ENCODE measurements at places on chromosomes 3 and 15. TPM values are rescaled to one million over a fixed set of nuclear protein-coding genes. Genes with fewer than 3 reads are reported as not detected.
A peak's percentile ranks its signal among the peaks of the same experiment; 100 is the strongest.

DNA sequence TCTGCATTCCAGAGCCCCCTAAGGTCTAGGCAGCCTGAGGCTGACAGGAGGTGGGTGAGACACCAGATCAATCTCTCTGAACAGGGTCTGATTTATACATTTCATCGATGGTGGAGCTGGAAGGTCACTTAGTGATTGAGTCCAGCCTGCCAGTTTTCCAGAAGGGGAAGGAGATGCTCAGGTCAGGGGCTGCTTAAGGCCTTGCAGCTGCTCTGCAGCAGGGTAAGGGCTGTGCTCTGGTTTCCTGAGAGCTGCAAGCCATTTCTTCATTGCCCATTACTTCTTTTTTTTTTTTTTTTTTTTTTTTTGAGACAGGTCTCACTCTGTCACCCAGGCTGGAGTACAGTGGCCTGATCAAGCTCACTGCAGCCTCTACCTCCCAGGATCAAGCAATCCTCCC lies 10.7 kb downstream of the TADA3 start:
- no peaks in the 10 kb centered on the region for H3K27me3 ChIP-seq
- H3K4me3 ChIP-seq: no peak overlapping the region
- peaks cover 3% of the 10 kb centered on the region for H3K4me1 ChIP-seq

DNA sequence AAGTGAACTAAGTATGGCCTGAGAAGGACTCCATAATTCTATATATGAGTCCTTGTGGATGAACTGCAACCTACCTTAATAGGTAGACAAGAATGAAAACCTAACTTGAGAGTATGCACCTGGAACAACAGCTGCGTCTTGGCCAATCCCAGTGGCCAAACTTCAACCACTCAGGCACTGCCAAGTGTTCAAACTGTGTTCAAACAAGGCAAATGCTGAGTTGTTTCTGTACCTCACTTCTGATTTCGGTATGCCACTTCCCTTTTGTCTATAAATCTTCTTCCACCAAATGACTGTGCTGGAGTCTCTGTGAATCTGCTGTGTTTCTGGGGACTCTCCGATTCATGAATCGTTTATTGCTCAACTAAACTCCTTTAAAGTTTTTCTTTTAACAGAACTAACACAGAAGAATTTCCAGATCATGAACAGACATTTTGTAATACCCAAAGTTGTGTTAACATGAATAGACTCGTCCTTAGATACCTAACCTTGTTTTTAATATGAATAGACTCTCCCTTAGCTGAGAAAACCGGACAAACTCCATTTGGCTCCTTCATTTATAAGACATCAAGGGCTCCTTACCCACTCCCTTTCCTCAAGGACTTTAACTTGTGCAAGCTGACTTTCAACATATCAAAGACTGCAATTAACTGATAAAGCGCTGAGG lies 4.1 kb downstream of the ZNF717 start:
- H3K27ac ChIP-seq: no peak overlapping the region
- H3K27me3 ChIP-seq: no peaks in the 10 kb centered on the region
- H3K36me3 ChIP-seq: peaks cover 29% of the 10 kb centered on the region
- no peak for DNase-seq
- no peak overlapping the region for H3K4me3 ChIP-seq
- H3K4me1 ChIP-seq: no peaks in the 10 kb centered on the region

DNA sequence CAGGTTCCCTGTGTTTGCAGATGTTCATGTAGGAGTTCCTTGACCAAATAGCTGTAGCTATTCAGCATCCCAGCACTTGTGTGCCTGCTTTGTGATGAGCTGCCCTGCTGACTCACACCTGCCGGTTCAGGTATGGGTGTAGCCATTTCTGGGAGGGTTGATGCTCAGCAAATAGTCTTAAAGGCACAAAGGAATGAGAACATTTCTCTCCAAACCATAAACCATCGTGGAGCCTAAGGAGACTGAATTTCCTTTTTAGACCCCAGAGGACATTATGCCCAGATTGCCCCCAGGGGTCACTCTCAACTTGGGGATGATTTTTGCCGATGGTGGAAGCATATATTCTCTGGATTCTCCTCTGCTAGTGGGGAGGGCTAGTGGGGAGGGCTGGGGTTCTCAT lies 80.6 kb downstream of the ADAMTSL3 start:
- no peak for DNase-seq
- no peak overlapping the region for H3K27ac ChIP-seq
- no peaks in the 10 kb centered on the region for H3K36me3 ChIP-seq
- H3K27me3 ChIP-seq: no peaks in the 10 kb centered on the region
- no peak overlapping the region for H3K4me3 ChIP-seq

The GNAT1 gene
- total RNA-seq: not detected

The MESP2 gene
- 0.28 TPM for total RNA-seq

DNA sequence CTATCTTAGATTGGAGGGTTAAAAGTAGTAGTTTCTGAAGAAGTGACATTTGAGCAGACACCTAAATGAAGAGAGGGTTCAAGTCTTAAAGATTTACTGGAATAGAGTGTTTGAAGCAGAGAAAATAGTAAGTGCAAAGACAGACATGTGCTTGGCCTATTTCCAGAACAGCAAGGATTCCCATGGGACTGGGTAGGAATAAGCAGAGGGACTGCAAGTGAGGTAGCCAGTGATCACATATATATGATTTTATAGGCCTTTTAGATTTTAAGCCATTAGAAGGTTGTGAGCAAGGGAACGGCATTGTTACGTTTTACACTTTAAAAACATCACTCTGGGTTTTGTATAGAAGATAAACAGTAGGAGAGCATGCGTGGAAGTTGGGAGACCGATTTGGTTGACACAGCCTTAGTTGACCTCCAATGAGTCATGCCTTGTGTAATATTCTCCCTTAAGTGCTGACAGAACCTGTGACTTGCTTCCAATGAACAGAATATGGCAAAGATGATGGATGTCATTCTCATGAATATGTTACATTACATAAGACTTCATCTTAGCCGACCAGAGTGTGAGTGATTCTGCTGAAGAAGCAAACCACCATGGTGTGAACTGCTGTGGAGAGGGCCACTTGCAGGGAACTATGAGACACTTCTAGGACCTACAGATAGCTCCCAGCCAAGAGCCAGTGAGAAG lies 37.1 kb upstream of the SLC4A7 start:
- H3K27me3 ChIP-seq: no peaks in the 10 kb centered on the region
- peaks cover 23% of the 10 kb centered on the region for H3K4me1 ChIP-seq
- DNase-seq: peak; percentile 95
- H3K4me3 ChIP-seq: no peak overlapping the region
- peak overlapping the region; percentile 58 for H3K27ac ChIP-seq

DNA sequence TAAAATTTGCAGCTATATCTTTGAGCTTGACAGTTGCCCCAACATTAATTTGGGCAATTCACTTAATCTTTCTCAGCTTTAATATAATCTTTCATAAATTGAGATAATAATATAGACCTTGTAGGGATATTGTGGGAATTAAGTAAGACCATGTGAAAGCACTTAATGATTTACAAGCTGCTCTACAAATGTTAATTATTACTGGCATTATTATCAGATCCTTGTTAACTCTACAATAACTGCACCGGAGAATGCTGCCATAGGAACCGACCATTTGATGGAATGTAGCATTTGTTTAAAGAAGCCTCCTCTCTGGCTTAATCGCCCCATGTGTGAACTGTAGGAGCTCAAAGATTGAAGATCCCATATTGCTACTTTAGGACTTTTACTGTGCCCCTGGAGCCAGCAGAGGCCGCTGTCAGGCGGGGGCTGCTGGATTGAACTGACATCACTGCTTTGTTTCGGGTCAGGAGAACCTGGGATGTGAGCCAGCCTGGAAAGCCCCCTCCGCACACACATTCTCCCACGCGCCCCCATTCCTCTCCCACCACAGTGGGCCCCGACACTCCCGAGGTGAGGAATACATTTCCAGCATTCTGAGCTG lies 154.2 kb upstream of the TNIK start:
- H3K4me1 ChIP-seq: no peaks in the 10 kb centered on the region
- peak; percentile 41 for DNase-seq
- no peaks in the 10 kb centered on the region for H3K27me3 ChIP-seq

GRCh38 chr15:56492791-56493555 lies 28.0 kb upstream of the MNS1 start:
- no peaks in the 10 kb centered on the region for H3K4me1 ChIP-seq
- H3K4me3 ChIP-seq: no peak overlapping the region
- no peaks in the 10 kb centered on the region for H3K36me3 ChIP-seq
- H3K27me3 ChIP-seq: peaks cover 28% of the 10 kb centered on the region

DNA sequence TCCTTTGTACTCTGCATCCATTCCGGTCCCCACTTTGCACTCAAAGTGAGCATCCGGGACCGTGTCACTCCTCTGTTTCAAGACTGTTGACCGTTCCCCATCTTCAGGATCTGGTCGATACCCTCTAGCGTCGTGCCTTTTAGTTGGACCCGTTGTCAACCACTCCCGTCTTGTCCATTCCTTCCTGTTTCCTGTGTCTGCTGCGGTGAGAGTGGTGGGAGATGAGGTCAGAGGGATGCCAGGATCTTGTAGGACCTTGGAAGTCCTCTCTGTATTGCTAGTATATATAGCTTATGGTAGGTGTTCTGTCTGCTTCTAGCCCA lies 624 bp downstream of the BRK1 start:
- H3K4me1 ChIP-seq: peaks cover 2% of the 10 kb centered on the region
- peak overlapping the region; percentile 88 for H3K27ac ChIP-seq
- DNase-seq: peak; percentile 54
- H3K36me3 ChIP-seq: no peaks in the 10 kb centered on the region
- no peaks in the 10 kb centered on the region for H3K27me3 ChIP-seq

The DPPA4 gene
- total RNA-seq: not detected

DNA sequence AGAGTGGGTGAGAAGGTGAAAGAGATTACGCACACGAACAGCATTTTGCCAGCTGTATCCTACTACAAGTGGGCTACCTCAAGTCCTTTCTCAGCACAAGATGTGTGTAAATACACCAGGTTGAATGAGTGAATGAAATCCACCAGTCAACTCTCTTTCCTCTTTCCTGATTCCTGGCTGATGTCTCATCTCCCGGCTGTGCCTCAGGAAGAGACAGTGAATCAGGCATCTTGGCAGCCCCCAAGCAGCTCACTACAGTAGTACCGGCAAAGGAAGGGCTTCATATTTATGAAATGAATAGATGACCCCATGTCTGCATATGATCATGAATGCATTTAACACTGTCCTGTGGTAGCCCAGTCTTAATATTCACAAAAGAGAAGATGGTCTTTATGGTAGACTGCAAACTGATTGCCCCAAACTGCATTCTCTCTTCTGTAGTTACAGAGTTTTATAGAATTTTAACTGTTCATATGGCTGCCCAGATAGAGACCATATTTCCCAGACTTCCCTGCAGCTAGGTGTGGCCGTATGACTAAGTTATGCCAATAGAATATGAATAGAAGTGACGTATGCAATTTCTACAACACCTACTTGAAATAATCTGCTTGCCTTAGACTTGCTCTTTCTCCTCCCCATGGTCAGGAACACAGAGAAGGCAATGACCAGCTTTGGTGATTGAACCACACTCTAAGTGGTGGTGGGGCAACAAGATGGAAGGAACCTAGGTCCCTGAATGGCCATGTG lies 22.7 kb downstream of the MGLL start:
- peak overlapping the region; percentile 84 for H3K27ac ChIP-seq
- DNase-seq: peak; percentile 97

The PODXL2 gene
- total RNA-seq: 1.7 TPM

The CD80 gene
- not detected for total RNA-seq

The RTP4 gene
- not detected for total RNA-seq

DNA sequence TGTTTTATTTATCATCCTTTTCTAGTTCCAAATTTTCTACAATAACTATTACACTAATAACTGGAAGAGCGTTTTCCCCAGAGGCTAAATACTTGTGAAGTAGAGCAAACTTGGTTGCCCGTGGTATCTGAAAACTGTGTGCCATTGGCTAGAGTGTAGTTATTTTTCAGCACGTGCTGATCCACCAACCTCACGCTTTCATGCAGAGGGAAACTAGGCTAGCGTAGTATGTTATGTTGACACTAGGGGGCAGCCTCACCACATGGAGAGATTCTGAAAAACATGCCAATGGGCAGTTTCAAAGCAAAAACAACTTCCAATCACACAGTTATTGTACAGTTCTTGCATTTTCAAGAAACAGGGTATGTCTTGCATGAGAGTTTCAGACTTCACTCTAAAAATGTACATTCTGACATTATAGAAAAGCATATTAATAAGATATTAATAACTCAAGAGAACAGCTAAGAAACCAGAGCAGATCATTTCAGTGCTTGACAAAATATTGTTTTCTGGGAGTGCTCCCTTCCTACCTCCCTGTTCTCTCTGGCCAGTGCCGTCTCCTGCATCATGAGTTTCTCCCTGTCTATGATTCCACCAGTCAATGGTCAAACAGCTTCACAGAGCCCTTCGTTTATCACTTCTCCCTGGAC lies 39.7 kb downstream of the SPATA12 start:
- H3K36me3 ChIP-seq: no peaks in the 10 kb centered on the region
- DNase-seq: peak; percentile 75
- H3K27ac ChIP-seq: no peak overlapping the region
- no peak overlapping the region for H3K4me3 ChIP-seq
- no peaks in the 10 kb centered on the region for H3K27me3 ChIP-seq

GRCh38 chr3:8773941-8774542 lies 4.6 kb upstream of the OXTR start:
- DNase-seq: no peak
- H3K27ac ChIP-seq: no peak overlapping the region
- H3K4me1 ChIP-seq: peaks cover 4% of the 10 kb centered on the region
- H3K36me3 ChIP-seq: no peaks in the 10 kb centered on the region
- H3K4me3 ChIP-seq: no peak overlapping the region
- peaks cover under 1% of the 10 kb centered on the region for H3K27me3 ChIP-seq

The SPATA16 gene
- total RNA-seq: not detected

Data from IMR-90 (cell line).